ENCODE measurements at places on chromosomes 5 and 9.

GRCh38 chr5:16291474-16291873 lies 111.9 kb upstream of the MARCHF11 start:
- no peaks in the 10 kb centered on the region for H3K36me3 ChIP-seq
- H3K4me3 ChIP-seq, result no peak overlapping the region
- H3K4me1 ChIP-seq, result no peaks in the 10 kb centered on the region
- H3K27ac ChIP-seq, result no peak overlapping the region
- no peaks in the 10 kb centered on the region for H3K27me3 ChIP-seq
- DNase-seq, result no peak

DNA sequence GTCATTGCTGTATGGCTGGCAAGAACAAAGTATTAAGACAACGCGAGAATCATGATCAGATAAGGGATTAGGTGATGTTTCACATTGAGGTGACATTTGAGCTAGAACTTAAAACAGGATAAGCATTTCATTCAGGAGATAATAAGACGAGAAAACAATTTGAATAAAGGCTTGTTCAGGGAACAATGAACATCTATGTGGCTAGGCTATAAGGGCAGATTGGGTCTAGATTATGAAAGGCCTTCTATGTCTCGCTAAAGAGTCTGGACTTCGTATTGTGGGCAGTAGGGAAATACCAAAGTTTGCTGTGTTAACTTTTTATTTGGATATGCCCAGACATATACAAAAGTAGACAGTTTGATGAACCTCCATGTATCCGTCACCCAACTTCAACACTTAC lies 6.9 kb downstream of the MRPL22 start:
- no peaks in the 10 kb centered on the region for H3K4me1 ChIP-seq
- H3K27me3 ChIP-seq, result no peaks in the 10 kb centered on the region
- H3K36me3 ChIP-seq, result no peaks in the 10 kb centered on the region
- DNase-seq, result no peak

GRCh38 chr5:132498152-132498551 lies 7.6 kb upstream of the IRF1 start:
- H3K27ac ChIP-seq, result peak overlapping the region; percentile 88
- peaks cover 6% of the 10 kb centered on the region for H3K4me1 ChIP-seq
- no peak overlapping the region for H3K4me3 ChIP-seq
- no peaks in the 10 kb centered on the region for H3K36me3 ChIP-seq
- peak; percentile 44 for DNase-seq
- H3K27me3 ChIP-seq, result no peaks in the 10 kb centered on the region

DNA sequence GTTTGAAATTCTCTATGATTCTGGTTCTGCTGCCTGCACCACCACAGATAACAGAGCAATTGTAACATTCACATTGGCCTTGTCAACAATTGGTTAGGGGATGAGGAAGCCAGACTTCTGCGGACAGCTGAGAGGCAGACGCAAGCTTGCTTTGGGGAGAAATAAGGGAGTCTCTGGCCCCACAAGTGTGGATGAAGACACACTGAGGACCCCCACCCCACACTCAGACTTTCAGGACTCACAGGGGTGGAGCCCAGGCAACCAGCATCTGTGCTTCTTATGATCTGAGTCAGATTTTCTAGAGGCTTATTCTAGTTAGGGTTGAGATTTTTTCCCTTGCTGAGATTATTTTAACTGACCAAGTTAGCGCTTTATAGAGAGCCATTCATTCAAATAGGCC lies 140.3 kb upstream of the IRX2 start:
- H3K36me3 ChIP-seq, result no peaks in the 10 kb centered on the region
- no peak overlapping the region for H3K27ac ChIP-seq
- no peaks in the 10 kb centered on the region for H3K4me1 ChIP-seq
- no peaks in the 10 kb centered on the region for H3K27me3 ChIP-seq
- no peak overlapping the region for H3K4me3 ChIP-seq
- DNase-seq, result no peak

- no peaks in the 10 kb centered on the region for H3K4me1 ChIP-seq
- DNase-seq, result no peak
- H3K27me3 ChIP-seq, result no peaks in the 10 kb centered on the region
- H3K36me3 ChIP-seq, result no peaks in the 10 kb centered on the region
Measured at GRCh38 chr5:43152946-43153345, 32.2 kb downstream of the ZNF131 start.

DNA sequence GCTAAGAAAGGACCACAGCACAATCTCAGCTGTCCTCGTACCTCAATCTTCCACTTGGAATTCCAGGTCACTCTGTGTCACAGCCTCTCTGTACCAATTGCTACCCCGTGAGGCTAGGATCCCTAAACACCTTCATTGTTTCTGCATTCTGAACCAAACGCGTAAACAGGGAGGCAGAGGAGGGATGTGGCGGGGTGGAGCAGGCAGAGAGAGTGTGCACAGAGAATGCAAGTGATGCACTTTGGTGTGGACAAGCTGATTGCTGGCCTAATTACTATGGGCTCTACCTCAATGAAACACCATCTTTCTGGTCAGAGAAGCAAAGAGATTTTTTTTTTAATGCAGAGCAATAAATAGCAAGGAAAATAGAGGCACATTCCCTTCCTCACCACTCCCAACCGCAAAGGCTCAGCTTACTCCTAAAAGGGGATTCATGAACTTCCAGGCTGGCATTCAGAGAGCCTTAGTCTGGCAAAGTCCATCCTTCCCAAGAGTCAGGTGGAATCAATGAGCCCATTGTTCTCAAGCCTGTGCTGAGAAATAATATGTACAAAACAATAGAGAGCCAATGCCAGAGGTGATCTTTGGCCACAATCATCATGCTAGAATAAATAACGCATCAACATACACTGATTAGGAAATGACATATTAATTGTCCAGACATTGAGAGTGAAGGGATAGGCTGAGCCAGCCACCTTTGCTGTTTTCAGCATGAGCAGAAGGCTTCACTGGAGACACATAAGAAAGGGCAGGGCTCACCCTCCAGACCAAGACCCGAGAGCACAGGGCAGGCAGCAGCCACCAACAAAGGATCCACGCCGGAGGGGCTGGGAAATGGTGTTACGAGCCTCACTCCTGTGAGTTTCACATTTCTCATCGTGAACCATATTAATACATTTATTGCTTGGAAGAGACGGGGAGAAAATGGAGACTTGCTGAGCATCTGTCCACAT lies 278.8 kb downstream of the ENC1 start:
- H3K4me3 ChIP-seq, result no peak overlapping the region
- H3K4me1 ChIP-seq, result no peaks in the 10 kb centered on the region
- H3K27me3 ChIP-seq, result no peaks in the 10 kb centered on the region
- no peaks in the 10 kb centered on the region for H3K36me3 ChIP-seq
- H3K27ac ChIP-seq, result no peak overlapping the region

- DNase-seq, result no peak
- H3K27me3 ChIP-seq, result no peaks in the 10 kb centered on the region
- no peak overlapping the region for H3K27ac ChIP-seq
- no peak overlapping the region for H3K4me3 ChIP-seq
Measured at GRCh38 chr5:128216860-128217531, 133.4 kb downstream of the SLC12A2 start.

DNA sequence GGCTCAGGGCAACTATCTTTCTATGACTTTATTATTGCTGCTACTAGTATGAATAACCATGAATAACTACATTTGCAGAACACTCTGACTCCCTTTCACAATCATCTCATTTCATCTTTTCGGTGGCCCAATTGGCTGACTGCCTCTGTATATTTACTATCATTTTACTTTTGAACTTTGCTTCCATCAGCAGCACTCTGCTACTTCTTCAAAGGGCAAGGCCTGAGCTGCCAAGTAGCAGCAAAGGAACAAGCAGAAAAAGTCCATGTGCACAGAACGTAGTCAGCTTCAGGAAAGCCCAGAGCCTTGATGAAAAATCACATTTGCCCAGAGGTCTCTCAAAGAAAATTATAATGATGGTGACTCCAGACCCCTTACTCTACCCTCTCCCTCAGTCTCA lies 214.5 kb upstream of the PUM3 start:
- H3K27me3 ChIP-seq, result no peaks in the 10 kb centered on the region
- no peak for DNase-seq
- no peak overlapping the region for H3K4me3 ChIP-seq
- no peaks in the 10 kb centered on the region for H3K4me1 ChIP-seq
- H3K36me3 ChIP-seq, result no peaks in the 10 kb centered on the region
- H3K27ac ChIP-seq, result no peak overlapping the region

GRCh38 chr5:126938466-126938865 lies 91.9 kb downstream of the MARCHF3 start:
- H3K4me3 ChIP-seq, result no peak overlapping the region
- DNase-seq, result no peak
- no peaks in the 10 kb centered on the region for H3K4me1 ChIP-seq
- H3K27me3 ChIP-seq, result no peaks in the 10 kb centered on the region
- H3K36me3 ChIP-seq, result no peaks in the 10 kb centered on the region
- no peak overlapping the region for H3K27ac ChIP-seq

GRCh38 chr5:1914471-1914870 lies 31.7 kb upstream of the IRX4 start:
- no peaks in the 10 kb centered on the region for H3K27me3 ChIP-seq
- no peaks in the 10 kb centered on the region for H3K4me1 ChIP-seq
- no peak overlapping the region for H3K27ac ChIP-seq
- H3K4me3 ChIP-seq, result no peak overlapping the region
- no peaks in the 10 kb centered on the region for H3K36me3 ChIP-seq
- DNase-seq, result no peak

GRCh38 chr5:133738271-133738670 lies 125.9 kb upstream of the FSTL4 start:
- no peak overlapping the region for H3K4me3 ChIP-seq
- no peak overlapping the region for H3K27ac ChIP-seq
- no peaks in the 10 kb centered on the region for H3K36me3 ChIP-seq
- no peaks in the 10 kb centered on the region for H3K4me1 ChIP-seq
- no peak for DNase-seq

GRCh38 chr5:154309371-154309745 lies 118.8 kb downstream of the GALNT10 start:
- no peaks in the 10 kb centered on the region for H3K4me1 ChIP-seq
- H3K27me3 ChIP-seq, result no peaks in the 10 kb centered on the region
- H3K4me3 ChIP-seq, result no peak overlapping the region
- no peak overlapping the region for H3K27ac ChIP-seq

DNA sequence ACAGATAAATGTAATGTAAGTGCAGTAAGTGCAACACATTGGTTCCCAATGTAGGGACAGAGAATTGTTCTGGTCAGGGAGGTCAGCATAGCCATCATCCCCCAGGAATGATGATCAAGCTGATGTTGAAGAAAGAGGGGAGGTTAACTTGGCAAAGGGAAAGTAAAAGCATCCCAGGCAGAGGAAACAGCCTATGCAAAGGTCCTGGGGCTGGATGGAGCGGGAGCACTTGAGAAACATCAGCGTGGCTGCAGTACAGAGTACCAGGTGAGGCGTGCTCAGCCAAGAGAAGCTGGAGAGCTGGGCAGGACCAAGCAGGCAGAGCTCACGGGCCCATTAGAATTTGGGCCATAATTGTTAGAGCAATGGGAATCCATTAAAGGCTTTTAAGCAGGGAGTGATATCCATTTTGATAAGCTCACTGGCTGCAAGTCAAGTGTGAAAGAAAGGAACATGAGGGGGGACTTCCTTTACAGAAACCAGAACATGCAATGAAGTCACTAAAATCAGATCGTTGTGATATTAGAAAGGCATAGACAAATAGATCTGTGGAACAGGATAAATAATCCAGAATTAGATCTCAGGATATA lies 50.1 kb upstream of the HAND1 start:
- no peaks in the 10 kb centered on the region for H3K36me3 ChIP-seq
- H3K4me1 ChIP-seq, result no peaks in the 10 kb centered on the region
- no peak overlapping the region for H3K4me3 ChIP-seq
- no peak for DNase-seq

DNA sequence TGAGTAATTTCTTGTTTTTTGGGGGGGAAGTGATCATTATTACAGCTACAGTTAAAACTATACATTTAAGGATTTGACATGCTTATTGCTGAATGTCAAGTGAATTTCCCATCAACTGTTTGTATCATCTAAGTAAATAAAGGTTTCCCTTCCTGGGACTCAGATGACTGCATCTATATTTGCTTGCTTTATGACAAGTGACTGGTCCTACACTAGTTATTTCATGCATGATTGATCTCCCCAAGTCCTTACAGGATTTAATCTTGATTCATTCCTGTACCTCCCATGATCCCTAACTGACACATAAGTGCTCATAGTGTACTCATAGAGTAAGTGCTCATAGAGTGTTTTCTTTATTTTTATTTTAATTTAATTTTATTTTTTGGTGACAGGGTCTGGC lies 2.8 kb downstream of the TXNDC8 start:
- no peak overlapping the region for H3K4me3 ChIP-seq
- H3K36me3 ChIP-seq, result no peaks in the 10 kb centered on the region
- H3K27me3 ChIP-seq, result no peaks in the 10 kb centered on the region

GRCh38 chr5:101782352-101783103 lies 513.6 kb downstream of the SLCO4C1 start:
- no peaks in the 10 kb centered on the region for H3K36me3 ChIP-seq
- H3K27me3 ChIP-seq, result no peaks in the 10 kb centered on the region
- H3K27ac ChIP-seq, result no peak overlapping the region
- no peak overlapping the region for H3K4me3 ChIP-seq
- no peaks in the 10 kb centered on the region for H3K4me1 ChIP-seq
- no peak for DNase-seq

DNA sequence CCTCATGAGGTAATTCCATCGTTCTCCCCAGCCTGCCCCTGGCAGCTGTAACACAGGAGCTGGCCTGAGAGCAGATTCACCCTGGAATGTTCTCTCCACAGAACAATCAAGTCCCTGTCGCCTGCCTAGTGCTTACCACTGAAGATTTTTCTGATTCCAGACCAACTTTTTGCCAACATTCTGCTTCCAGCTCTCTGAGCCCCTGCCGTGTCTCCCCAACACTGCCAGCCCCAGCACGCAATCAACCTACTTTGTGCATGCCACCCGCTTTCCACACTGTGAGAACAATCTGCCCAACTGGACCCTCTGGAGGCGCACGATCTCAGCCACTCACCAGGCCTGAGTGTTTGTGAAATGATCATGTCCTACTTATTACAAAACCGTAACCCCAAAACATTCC lies 62.6 kb downstream of the PSMB7 start:
- no peak overlapping the region for H3K4me3 ChIP-seq
- no peaks in the 10 kb centered on the region for H3K36me3 ChIP-seq
- DNase-seq, result no peak
- no peak overlapping the region for H3K27ac ChIP-seq
- no peaks in the 10 kb centered on the region for H3K4me1 ChIP-seq

Measured in uterus (tissue), 4 donors.